ENCODE measurements at places on chromosomes 1 and 21.

DNA sequence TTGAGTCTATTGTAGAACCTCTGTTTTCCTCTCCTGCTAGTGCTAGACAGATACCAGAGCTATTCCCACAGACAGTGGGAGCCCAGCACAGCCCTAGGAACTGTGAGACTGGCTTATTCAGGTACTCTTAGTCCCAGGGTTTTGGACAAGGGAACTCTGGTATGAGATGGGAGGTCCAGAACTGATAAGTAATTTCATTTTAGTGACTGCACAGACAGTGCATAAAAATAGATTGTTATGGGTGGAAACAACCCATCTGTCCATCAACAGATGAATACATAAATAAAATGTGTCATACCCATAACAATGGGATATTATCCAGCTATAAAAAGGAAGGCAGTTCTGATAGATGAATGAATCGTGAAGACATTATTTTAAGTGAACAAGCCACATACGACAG lies 9.0 kb downstream of the EPS8L3 start:
- DNase-seq = no peak

DNA sequence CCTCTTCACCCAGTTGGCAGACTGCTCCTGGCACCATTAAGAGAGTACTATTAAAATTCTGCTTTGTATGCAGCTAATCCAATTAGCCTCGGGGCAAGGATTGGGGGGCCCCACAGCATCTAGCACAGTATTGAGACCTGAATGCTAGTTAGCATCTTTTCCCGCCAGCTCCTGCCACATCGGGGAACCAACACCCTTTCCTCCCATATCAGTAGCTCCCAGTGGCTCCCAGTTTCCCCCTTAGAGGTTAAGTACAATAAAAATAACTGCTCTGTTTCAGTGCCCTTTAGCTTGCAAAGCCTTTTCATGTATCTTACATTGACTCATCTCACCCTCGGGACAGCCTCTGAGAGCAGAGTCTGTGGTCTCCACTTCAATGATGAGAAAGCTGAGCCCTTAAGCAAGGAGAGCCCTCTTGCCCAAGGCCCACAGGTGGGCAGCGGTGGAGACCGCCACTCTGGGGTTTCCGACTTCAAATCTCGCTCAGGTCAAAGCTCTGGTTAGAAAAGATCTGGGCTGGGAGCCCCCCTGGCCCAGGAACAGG lies 4.2 kb upstream of the PMVK start:
- DNase-seq = no peak

DNA sequence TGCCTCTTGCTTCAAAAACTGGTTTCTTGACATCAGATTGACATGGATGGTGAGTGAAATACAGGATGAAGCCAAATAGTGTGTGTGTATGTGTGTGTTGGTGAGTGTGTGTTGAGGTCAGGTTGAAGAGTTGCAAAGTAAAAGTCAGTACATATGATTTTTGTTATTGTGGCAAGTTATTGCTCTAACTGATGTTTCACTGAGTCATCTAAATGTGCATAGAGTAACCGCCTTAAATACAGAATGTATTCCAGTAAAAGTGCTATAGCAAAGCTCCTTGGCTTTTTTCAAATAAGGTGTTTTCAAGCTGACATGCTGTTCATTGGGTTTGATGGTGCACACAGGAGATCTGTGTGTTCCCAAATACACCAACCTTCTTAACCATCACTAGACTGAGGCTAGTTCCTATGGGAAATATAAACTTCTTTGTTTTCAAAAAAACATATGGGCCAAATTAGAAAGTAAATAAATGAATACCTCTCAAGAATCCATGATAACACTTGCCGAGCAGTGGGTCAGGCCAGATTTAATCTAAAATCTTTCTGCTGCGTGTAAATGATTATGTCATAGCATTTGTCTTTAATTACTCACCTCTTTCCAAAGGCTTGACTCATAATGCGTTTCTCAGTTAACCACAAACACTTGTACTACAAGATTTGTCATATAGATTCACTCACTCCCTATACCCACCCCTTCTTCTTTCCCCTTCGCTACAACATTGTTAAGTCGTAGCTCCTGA lies 151.1 kb downstream of the LYPLAL1 start:
- peak; percentile 94 for DNase-seq

- no peak for DNase-seq
These were observed 11.6 kb downstream of the POGZ start for GRCh38 chr1:151447696-151448095.
